ACHN (cell line): ENCODE measurements at places on chromosomes 7 and 10.

DNA sequence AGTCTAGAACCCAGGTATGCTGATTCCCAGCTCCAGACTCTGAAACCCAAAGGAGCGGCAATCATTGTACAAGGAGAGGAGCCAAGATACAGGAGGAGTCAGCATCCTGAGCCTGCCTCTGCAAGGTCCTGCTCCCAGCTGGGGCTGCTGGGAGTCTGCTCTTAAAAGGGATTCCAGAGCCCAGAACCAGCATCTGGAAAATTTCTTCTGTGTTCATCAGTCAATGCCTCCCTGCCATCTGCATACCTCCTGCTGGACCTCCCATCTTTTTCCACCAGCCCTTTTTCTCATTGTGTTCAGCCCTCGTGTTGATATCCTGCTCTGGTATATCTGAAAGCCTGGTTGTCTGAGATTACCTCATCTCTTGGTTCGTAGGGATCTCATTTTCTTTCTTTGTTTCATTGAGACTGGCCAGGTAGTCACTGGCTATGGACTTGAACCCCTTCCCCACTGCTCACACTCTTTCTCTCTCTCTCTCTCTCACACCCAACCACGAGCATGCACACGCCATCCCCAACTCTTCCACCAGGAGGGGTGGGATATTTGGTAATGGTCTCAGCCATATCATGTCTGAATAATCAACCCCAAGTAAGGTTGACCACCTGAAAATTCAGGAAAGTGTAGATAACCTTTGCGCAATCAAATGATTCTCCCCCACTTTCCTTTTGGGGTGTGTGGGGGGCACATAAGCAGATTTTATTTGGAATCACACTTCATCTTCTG lies 608.8 kb downstream of the LRMDA start:
- peak; percentile 7 for DNase-seq

DNA sequence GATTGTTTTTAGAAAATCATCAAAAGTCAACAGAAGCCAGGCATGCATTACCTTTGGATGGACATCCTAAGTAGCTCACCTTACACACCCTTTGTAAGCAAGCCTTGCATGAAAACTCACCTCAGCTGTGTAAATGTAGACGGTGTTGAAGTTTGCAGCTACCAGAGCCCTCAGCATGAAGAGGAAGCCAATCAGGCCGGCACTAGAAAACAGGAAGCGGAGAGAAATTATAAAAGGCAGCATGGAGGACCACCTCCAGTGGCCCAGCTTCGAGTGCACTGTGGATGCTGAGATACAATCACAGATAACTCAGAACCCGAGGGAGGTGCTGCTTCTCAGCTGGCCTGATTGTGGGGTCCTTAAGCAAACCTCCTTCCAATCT lies 75.3 kb downstream of the SVOPL start:
- no peak for DNase-seq

- DNase-seq = no peak
These were observed 65.1 kb downstream of the SLC37A3 start for GRCh38 chr7:140333223-140333622.

DNA sequence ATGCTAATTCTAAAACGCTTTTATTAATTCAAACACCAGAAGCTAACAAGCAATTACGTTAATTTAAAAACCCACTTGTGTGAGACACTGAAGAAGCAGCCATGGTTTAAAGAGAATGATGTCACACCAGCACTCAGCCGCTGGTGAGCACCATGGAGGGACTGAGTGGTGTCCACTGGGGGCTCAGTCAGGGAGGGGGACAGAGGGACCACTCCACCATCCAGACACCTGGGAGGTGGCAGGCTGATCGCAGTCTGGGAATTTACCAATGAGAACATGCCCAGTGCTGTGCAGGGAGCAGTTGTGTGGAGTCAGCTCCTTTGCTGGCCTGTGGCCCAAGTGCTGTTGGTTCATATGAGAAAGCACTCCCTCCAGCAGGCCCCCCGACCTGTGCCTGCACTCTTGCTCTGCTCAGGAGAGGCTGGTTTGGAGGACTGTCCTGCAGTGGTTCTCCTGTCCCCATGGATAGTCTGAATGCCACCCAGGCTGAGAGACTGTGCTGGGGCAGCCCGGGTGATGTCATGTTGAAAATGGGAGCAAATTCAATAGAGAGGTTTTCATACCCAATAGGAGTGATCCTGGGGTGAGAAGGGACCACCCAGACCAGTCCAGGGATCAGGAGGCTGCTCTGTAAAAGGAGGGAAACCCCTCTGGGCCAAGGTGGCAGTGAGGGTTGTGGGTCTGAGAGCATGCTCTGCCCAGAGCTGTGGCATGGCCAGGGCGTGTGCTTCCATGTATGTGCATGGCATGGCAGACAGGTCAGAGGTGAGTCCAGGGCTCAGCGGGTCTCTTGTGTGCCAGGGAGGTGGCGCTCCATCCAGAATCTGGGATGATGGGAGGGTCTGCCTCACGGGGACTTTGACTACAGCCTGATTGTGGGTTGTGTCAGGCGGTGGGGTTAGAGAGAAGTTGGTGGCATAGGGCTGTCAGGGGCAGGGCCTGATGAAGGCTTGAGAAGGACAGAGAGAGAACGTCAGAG lies 12.7 kb downstream of the ADCY1 start:
- DNase-seq = no peak

GRCh38 chr7:113698556-113699220 lies 220.1 kb downstream of the PPP1R3A start:
- peak; percentile 51 for DNase-seq

DNA sequence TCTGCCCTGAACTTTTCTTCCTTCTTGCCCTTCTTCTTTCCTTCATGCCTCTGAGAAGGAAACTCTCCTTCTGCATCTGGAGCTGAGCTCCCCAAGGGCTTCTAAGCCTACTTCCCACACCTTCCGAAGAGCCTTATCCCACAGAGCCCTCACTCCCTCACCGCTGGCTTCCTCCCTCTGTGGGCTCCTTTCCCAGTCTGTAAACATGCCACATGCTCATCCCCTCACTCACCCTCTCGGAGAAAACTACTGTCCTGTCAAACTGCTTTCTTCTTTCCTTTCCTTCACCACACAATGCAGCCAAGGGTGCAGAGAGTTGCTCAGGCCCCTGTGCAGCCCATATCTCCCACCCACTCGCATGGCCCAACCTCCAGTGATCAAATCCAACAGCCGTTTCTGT lies 18.1 kb downstream of the ANKRD16 start:
- DNase-seq = no peak
